NCI-H1417 treated with DMSO at 0.1 percent for 48 hours (cell line): ENCODE measurements at places on chromosomes 7 and 10.

DNA sequence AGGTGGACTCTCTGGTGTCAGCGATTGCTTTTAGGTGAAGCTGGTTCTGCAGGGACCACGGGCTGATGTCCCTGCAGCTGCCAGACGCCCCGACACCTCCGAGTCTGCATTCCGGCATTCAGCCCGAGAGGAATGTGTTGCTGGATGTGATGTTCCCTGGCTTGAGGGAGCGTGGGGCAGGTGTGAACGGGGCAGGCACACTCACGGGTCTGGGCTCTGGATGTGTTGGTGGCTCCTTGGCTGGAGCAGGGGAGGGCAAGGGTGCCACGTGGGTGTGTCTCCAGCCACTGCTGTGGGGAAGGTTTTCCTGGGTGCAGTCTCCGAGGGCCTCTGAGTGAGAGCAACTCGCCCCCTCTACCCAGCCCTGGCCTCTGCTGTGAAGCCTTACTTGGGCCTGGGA is 140.5 kb downstream of the CAMK1D start:
- no peak for DNase-seq

GRCh38 chr7:39948375-39948955 is 1.6 kb upstream of the CDK13 start:
- no peak for DNase-seq

- no peak for DNase-seq
These were observed 55.7 kb downstream of the GSDME start for GRCh38 chr7:24701261-24702235.

- no peak for DNase-seq
These were observed 818 bp downstream of the DLD start for GRCh38 chr7:107891636-107892366.

GRCh38 chr7:69868921-69869320 is 270.6 kb downstream of the AUTS2 start:
- no peak for DNase-seq

DNA sequence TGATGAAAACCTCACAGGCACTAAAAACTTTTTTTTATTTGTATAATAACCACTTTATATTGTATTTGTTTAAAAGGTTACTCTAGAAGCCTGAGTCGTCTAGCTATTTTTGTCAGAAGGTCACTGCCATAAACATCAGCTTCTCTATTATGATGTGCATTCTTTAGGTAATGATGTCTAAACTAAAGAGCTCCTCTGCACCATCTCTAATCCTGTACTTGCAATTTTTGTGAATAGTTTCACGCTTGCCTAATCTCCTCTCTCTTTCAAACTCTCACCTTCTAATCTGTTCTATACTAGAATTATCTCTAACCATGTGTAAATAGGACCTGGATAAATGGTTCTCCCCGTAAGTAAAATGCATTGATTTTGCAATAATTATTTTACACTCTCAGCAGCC is 10.5 kb upstream of the CHUK start:
- no peak for DNase-seq

GRCh38 chr7:28005075-28005846 is 175.3 kb downstream of the JAZF1 start:
- no peak for DNase-seq

DNA sequence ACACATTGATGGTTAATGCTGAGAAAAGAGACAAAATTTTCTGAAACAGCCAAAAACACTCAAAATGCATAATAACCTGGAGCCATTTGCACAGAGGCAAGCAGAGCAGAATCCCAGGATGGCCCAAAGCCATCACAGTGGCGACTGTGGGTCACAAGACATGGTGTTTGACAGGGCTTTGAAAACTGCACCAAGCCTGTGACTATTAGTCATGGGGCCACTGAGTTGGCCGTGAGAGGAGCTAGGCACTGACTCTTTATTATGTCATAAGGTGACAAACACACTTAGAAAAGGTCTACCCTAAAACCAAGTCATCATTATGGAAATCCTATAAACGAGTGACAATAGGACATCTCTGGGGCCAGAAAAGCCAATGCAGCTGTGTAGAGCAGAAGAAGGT is 23.9 kb downstream of the DRGX start:
- no peak for DNase-seq

DNA sequence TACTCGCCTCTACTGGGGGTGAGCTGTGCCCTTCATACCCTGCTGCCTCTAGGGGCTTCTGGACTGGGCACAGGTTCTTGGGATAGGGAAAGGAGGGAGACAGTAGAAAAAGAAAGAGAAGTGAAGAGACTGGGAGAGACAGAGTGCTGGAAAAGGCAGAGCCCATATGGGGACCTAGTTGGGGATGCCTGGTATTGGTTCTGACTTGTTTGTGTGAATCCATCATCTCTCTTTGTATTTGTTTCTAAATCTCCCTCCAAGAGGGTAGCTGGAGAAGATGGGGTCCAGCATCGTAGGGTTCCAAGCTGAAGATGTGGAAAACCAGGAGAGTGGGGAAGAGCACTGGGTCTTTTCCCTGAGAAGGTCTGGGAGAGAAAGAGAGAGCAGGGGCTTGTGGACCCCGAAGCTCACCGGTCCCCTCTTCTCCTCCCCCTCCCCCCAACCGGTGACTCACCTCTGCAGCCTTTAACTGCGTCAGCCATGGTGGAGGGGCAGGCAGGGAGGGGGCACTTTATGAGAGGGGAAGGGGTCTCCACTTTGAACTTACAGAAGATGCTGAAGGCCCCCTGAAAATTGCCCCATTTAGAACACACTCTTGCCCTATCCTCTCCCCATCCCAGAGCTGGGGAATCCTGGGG is 3.2 kb upstream of the VGF start:
- no peak for DNase-seq

GRCh38 chr10:110242511-110242910 is 35.1 kb downstream of the MXI1 start:
- DNase-seq, result no peak

GRCh38 chr7:157129200-157129599 is 9.5 kb upstream of the UBE3C start:
- DNase-seq, result no peak

DNA sequence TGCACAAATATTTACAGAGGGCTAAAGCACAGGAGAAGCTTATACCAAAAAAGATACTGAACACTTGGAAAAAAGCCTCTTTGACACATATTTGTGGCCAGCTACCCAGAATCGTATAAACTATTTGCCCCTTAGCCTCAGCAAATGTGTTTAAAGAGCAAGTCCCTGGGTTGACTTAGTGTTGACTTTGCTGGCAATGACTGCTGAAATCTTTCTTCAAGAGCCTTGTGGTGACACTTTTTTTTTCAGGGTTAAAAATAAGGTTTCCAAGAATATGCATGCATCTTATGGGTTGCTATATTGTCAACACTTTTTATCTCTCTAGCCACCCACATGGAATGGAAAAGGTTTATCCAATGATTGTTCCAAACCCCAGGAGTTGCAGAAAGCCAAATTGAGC is 14.9 kb upstream of the PLEKHS1 start:
- DNase-seq, result no peak

DNA sequence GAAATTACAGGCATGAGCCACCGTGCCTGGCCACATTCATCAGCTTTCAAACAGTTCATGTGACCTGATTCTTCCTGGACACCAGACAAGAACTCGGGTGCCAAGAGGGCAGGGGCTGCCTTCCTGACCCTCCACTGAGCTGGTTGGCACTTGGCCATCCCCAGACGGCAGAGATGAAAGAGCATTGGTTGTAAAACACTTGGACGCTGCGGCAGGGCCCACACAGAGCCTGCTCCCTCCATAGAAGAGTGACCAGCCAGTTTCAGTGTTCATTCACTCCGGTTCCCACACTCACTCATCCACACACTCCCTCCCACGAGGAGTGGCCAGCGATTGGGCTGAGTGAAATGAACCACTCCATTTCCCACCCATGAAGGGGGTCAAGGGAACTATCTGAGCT is 112.3 kb downstream of the ITGB8 start:
- no peak for DNase-seq

DNA sequence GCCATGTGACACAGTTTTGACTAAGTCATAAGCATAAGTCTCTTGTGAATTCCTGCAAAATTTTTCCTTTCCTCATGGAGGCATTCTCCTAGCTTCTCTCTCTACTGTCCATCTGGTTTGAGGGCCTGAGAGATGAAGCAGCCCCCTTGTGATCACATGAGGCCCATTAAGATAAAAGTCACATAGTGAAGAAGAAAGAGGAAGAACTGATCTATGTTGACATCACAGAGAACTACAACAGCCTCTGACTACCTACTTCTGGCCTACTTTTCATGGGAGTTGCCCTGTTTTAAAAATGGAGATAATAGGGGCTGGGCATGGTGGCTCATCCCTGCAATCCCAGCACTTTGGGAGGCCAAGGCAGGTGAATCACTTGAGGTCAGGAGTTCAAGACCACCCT is 50.4 kb downstream of the TFEC start:
- no peak for DNase-seq

- DNase-seq, result no peak
These were observed 27.7 kb upstream of the CSGALNACT2 start for GRCh38 chr10:43110338-43111071.

- no peak for DNase-seq
These were observed 119.5 kb downstream of the CCSER2 start for GRCh38 chr10:84447701-84448400.

GRCh38 chr7:27132978-27133377 is 2.4 kb upstream of the HOXA4 start:
- no peak for DNase-seq

GRCh38 chr10:12710594-12711349 is 290.7 kb downstream of the CCDC3 start:
- peak; percentile 16 for DNase-seq

DNA sequence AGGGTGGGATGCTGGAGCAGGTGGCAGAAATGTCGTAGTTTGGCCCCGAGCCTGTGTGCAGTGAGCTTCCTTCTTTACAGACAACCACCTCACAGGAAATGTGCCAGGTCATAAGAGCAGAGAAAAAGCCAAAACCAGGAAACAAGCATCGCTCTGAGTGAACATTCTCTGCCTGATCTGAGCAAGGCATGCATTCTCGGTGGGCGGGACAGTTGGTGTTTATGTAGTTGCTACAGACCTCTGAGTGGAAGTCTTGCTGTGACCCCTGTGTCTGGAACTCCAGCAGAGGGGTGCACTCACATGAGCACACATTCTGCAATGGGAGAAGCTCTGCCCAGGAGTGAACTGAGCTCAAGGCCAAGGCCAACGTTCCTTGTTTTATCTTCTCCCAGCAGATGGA is 230.1 kb downstream of the TCERG1L start:
- DNase-seq, result no peak

DNA sequence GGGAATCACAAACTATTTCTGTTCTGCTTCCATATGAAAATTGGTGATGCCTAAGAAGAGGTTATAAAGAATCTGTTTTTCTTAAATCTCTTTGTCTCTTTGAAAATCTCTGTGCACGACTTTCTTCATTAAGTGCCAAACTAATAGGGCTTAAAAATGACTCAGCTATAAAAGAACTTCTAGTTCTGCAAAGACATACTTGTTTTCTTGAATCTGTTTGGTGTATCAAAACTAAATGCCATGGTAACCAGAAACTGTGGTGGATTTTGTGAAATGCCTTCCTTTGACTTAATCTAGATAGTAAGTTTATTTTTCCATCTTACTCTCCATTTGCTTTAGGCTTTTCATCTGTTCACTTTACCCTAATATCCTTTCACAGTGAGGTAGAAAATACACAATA is 417.8 kb downstream of the PARD3 start:
- no peak for DNase-seq

GRCh38 chr7:76358011-76358480 is 745 bp downstream of the YWHAG start:
- no peak for DNase-seq

- no peak for DNase-seq
These were observed 81.7 kb downstream of the CSTF2T start for GRCh38 chr10:51617576-51618235.

DNA sequence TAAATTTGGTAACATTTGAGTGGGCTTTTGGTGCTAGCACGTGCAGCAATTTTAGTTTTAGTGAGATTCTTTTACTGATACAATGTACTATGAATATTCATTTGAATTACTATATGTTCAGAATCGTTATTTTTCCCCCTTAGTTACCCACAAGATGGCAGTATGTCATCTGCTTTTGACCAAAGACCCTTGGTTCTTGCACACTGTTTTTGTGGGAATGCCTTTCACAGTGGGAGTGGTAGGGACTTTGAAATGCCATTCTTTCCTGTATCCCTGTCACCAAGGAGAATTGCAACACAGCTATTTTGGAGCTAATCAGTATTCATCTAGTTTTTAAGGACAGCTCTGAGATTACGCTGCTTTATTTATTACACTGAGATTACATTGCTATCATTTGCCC is 40.6 kb downstream of the SEC23IP start:
- DNase-seq, result no peak

DNA sequence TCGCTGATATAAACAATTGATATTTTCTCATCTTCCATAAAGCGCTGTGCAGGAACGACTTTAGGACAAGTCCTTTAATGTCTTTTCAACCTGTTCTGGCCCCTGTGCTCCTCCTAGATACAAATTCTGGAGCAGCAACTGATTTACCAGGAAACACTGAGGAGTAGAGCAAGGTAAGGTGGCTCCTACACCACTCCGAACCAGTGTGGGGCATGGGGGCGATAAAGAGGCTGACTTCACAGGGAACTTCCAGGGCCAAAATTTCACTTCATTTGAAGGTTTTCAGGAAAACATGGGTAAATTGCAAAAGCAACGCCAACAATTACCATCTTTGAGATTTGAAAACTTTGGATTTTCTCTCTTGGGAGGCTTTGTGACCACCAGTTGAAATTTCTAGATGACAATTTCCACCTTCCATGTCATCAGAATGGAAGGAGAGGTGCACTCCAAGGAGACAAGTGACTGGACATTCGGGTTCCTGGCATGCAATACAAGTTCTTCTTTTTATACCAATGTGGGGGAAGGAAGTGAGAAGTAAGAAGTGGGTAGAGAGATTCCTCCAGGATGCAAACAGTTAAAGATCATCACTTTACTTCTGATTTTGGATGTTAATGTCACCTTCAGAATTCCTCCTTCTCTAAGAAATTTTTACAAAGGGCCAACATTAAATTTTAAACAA is 118.5 kb downstream of the FAM107B start:
- no peak for DNase-seq

- no peak for DNase-seq
These were observed 267.7 kb downstream of the ACTR3B start for GRCh38 chr7:153027210-153027609.

DNA sequence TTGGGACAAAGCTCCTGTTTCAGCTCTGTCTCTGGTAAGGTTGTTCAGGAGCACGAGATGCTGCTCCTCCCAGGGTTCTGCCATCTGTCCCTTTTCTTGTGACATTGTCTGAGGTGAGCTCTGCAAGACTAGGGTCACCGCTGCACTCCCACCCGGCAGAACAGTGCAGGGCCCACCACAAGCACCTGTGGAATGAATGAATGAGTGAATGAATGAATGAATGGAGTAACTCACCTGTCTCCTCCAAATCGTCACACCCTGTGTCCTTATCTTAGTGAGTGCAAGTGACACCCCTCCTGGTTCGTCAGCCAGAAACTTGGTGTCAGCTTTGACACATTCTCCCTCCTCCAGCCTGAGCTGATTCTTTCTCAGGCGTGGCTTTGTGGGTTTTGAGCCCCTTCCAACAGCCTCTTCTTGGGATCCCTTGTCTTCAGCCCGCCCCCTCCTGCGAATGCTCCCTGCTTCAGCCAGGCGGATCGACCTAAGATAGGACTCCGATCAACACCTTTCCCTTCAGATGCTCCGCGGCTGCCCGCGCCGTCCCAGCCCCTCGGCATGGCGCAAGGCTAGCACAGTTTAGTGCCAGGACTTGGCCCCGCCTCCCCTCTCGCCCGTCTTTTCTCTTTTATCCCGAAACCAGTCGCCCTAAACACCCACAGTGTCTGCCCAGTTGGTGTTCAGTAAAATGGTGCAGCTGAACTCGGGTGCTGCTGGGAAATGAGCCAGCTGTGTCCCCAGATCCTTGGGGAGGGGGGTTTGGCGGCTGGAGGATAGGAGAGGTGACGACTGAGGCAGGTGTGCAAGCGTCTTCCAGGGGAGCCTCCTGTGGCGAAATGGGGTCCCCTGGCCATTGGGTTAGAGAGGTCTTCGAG is 89.3 kb downstream of the BEND7 start:
- no peak for DNase-seq
